ENCODE measurements at places on chromosomes 16 and 17. TPM values are rescaled to one million over a fixed set of nuclear protein-coding genes. Genes with fewer than 3 reads are reported as not detected.

SMIM22 gene
- total RNA-seq, result not detected

SCNN1G gene
- total RNA-seq, result 3.4 TPM

DUS1L gene
- total RNA-seq, result 115 TPM

UMOD gene
- total RNA-seq, result not detected

CHTF8 gene
- 116 TPM for total RNA-seq

EVI2A gene
- total RNA-seq, result not detected

MRM3 gene
- total RNA-seq, result 13.4 TPM

GJC1 gene
- 89.4 TPM for total RNA-seq

CCL23 gene
- total RNA-seq, result not detected

RCVRN gene
- total RNA-seq, result not detected

TRAF4 gene
- 108 TPM for total RNA-seq

NEUROD2 gene
- not detected for total RNA-seq

CCL8 gene
- total RNA-seq, result not detected

LITAFD gene
- total RNA-seq, result not detected

ZMYND15 gene
- total RNA-seq, result 0.28 TPM

MYH1 gene
- not detected for total RNA-seq

PPP1R1B gene
- total RNA-seq, result 45.7 TPM

CISD3 gene
- 45.0 TPM for total RNA-seq

DOC2B gene
- 1.5 TPM for total RNA-seq

GNGT2 gene
- not detected for total RNA-seq

SLC46A1 gene
- 16.9 TPM for total RNA-seq

WFDC1 gene
- not detected for total RNA-seq

NPTX1 gene
- 1.1 TPM for total RNA-seq

G6PC1 gene
- 0.08 TPM for total RNA-seq

GFOD2 gene
- 15.1 TPM for total RNA-seq

GRB7 gene
- 2.8 TPM for total RNA-seq

Data from Panc1 (cell line).